ENCODE measurements at places on chromosomes 6 and 20.

GRCh38 chr6:134979142-134979541, 29.2 kb upstream of the ALDH8A1 start:
- no peak for DNase-seq

DNA sequence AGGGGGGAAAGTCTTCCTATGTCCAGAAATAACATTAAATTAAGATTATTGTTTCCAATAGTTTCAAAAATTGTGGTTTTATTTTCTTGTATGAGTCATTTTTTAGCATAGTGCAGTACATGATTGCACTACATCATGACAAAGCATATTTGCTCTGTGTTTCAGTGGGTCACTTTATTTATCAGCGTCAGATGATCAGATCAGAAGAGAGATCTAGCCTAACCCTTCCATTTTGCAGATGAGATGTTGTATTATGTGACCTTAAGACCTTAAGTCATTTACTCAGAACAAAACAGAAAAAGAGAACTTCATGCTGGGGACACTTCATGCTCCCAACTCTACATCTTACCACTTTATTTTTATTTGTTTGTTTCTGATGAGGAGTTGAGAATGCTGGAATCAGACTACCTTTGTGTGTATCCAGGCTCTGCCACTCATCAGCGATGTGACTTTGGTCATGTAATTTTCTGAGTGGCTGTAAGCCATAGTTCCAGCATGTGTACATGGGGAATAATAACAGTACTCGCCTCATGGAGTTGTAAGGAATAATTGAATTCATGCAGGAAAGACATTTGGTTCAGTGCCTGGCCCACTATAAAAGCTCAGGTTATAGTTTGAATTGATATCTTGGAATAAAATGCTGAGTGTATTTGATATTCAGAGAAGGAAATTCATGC, 13.5 kb downstream of the EYA4 start:
- no peak for DNase-seq

DNA sequence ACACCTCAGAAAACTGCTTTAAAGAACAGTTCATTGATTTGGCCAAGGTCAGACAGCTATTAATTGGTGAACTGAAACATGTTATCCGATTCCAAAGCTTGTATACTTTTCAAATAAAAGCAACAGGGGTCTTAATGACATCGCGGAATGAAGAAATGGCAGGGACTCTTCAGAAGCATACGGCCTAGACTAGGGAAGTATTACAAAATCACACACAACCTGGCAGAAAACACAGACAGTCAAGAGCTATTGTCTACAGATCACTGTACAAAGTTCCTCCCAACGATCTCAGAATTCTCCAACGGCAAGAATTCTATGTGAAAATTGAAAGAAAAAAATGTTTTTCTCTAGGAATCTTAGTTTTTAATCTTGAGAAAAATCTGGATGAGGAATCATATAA, 105.5 kb downstream of the PTPRK start:
- DNase-seq, result no peak

GRCh38 chr20:4318891-4319290, 303.5 kb upstream of the RNF24 start:
- DNase-seq, result no peak

GRCh38 chr6:87742106-87742505, 40.1 kb upstream of the AKIRIN2 start:
- no peak for DNase-seq

DNA sequence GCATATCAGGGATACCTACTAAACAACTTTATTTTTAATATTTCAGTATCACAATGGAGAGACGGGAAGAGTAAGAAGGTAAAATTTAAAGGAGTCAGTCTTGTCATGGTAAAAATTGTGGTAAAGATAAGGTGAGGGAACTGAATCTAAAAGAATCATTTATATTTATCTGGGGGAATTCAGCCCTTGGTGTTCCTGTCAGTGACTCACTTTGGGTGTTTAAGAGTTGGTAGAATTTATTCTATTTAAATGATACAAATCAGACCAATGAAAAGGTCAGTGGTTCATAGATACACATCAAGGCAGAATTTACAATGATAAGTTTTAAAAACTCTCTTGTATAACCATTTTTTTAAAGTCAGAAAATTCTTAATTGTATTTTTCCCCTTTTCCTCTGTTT, 164.4 kb downstream of the CDKAL1 start:
- DNase-seq, result no peak

DNA sequence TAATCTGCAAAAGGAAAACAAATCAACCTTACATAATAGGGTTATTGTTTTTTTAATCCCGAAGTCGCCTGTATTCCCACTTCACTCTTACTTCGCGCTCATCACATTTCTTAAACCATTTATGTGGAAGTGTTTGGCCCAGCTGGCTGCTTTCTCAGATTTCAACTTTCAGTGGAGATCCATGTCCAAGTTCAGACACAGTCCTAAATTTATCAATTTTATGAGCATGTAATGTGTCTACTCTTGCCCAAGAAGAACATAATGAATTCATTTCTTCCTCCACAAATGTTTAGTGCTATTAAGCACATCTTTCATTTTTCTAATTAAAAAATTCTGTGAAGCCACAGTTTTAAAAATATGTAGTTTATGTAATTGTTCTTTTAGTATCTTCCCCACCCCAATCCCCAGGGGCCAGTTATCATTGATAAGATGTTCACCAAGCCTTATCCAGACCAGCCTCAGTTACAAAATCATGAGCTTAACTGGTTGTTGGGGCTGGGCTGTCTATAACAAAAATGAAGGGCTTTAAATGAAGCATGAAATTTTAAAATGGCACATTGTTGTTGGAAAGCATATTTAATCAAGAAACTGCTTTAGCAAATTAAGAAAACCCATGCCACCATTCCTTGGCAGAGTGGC, 151.7 kb downstream of the UST start:
- DNase-seq, result no peak

GRCh38 chr6:44696099-44696498, 308.6 kb downstream of the CDC5L start:
- DNase-seq, result no peak

GRCh38 chr20:57476084-57476526, 48.8 kb downstream of the CTCFL start:
- DNase-seq, result no peak
